NCI-H2029 (cell line): ENCODE measurements at places on chromosomes 11 and 22.

DNA sequence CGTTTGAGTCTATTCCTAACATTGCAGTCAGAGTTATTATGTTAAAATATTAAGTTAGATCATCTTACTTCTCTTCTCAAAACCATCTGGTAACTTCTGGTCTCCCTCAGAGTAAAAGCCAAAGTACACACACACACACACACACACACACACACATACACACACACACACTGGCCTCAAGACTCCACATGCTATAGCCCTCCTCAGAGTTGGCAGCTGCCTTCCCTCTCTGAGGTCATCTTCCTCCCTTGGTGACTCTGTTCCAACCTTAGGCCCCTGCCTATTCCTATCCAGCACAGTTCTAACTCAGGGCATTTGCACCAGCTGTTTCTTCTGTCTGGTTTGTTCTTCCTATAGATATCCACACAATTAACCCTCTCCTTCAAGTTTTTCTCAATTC, 272.0 kb upstream of the SESN3 start:
- no peak for DNase-seq

GRCh38 chr11:83662494-83662893, 376.3 kb upstream of the CCDC90B start:
- no peak for DNase-seq

DNA sequence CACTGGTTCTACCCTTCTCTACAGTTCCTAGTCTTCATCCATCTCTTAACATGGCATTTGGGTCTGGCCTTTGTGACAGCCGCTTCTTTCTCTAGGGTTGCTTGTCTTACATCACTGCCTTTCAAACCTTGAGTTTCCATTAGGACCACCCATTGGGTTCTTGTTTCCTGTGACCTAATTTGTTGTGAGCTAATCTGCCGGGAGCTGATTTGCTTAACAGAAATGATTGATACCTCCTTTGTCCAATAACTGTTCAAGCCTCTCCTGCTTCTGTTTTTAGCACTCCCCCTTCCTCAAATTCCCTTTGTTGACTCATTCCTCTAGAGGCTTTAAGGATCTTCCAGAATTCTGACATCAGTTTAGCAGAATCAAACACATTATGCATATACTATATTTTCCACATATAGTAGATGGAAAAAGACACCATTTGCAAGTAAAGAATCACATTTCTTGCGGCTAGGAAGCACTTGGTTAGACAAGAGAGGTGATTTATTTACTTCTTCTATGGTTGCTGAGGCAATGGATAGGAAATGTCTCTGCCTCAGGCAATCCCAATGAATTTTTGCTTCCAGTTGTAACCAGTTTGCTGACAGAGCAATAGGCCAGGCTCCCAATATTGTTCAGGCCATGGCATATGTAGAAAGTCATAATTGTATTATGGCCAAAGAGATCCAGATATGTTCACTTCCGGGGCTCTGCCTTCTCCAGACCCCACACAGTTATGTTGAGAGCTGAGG, 130.7 kb downstream of the SNX19 start:
- DNase-seq = no peak

GRCh38 chr11:113554526-113554925, 79.3 kb upstream of the DRD2 start:
- no peak for DNase-seq

- no peak for DNase-seq
Measured at GRCh38 chr11:129505266-129505665, 129.6 kb downstream of the BARX2 start.

DNA sequence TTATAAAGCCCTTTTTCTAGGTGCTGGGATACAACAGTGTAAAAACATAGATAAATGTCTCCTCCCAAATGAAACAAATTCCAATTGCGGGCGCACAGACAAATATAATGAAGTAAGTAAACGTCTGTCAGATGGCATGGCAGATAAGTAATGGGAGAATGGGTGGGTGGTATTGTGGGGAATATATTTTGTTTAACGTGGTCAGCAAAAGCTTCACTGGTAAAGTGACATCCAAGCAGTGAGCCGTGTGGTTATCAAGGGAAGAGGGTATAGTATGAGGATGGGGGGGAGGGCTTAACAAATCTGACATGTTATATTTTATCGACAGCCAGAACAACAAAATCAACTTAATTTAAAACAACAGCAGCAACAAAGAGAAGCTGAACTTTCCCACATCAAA, 1.2 kb downstream of the SVIP start:
- DNase-seq = no peak

DNA sequence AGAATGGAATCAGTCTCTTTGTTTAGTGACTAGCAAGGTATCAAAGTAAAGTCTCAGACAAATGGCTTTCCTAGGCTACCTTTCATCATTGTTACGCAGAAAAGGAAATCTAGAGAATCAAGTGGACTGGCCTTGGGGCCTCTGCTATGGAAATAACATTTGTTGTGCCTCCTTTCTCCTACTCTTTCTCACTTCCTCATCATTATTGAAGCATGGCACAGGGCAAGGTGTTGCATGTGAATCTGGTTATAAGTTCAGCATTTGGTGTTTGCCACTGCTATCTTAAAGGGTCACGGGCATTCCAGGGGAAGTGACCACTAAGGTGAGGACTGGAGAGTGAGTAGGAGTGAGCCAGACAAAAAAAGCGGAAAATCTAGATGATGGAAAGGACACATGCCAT, 54.9 kb downstream of the GLYATL1 start:
- no peak for DNase-seq

GRCh38 chr22:49507607-49508292, 319.9 kb downstream of the BRD1 start:
- DNase-seq = no peak

- no peak for DNase-seq
Measured at GRCh38 chr22:38948181-38948940, 9.0 kb upstream of the APOBEC3A start.

- no peak for DNase-seq
Measured at GRCh38 chr11:6323291-6323905, 3.1 kb upstream of the CAVIN3 start.

DNA sequence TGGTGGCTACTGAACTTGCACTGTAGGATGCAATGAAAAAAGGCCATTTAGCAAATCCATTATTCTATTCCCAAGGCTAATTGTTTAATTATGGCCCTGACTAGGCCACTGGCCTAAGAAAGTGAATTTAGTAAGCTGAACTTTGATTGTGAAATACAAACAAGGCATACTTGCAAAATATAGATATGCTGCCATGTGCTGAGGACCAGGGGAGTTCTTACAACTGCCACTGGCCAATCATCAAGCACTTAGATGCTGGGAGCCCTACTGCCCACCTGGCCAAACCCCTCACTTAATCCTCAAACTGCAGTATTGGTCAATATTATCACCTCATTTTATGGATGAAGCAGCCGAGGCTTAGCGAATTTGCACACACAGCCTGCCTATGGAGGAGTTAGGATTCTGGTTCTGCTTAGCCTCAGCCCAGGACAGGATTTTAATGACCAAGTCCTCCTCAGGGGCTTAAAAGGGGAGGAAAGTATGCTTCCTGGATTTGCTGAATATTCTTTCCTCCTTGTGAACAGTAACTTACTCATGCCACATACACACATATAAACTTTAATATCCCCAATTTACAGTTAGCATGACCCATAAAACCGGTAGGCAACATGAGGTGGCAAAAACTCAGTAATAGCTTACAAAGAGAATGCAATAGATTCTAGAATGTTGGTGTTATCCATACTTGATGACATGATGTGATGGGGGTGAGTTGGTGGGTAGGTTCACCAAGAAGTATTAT, 39.3 kb downstream of the CD44 start:
- no peak for DNase-seq

- DNase-seq = no peak
Measured at GRCh38 chr22:27541836-27542235, 259.7 kb downstream of the MN1 start.

DNA sequence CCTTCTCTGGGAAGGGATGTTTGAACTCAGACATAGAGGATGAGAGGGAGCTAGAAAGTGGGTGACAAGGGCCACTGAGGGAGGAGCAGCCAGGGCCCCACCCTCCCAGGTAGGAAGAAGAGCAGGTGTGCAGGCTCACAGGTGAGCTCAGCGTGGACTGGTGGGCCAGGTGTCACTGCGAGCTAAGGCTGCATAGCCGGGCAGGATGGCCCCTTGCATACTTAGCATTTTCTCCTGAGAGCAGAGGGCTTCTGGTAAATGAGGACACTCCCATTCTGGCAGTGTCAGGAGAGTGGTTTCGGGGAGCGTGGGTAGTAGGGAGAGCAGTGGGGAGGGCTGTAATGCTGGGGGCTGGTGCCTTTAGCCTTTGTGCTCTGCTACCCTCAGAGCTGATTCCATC, 843.4 kb downstream of the TBC1D22A start:
- DNase-seq = no peak

GRCh38 chr11:85236211-85236610, 390.9 kb downstream of the DLG2 start:
- DNase-seq = no peak

- DNase-seq = no peak
Measured at GRCh38 chr11:93560199-93560932, 17.2 kb upstream of the SMCO4 start.
